ENCODE measurements at places on chromosomes 11 and 22.

DNA sequence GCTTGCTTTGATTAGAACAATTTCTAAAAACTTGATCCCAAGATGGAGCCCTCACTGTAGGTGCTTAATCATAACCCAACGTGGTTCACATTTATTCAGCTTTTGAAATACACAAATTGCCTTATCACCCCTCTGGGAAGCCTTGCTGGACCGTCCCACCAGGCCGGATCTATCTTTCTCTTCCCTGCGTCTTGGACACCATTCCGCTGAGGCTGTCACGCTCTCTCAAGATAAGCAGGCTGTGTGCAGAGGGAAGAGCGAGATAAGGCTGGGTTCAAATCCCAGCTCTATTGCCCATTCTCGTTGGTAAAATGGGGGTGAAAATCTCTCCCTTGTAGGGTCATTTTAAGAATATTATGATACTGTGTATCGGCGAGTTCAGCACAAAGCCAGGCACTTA is 20.5 kb upstream of the TP53I11 start:
- no peak for DNase-seq

DNA sequence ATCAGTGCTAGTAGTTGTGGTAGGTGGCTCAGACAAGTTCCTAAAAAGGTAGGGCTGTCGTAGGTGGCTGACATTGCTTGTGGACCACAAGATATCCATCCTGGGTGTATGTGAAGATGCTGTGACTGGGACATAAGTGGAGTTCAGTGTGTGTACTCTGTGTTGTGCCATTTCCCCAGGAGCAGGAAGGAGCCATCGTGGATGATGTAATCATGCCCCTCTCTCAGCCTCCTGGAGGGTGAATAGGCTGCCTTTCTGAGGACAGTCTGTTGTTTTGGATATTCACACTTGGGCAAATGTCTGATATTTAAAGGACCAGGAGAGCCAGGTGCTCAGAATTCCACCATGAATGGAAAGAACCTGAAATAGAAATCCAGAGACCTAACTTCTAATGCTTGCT is 2.7 kb downstream of the HEPHL1 start:
- no peak for DNase-seq

- DNase-seq = no peak
Measured at GRCh38 chr11:74776546-74776945, 27.9 kb downstream of the RNF169 start.

DNA sequence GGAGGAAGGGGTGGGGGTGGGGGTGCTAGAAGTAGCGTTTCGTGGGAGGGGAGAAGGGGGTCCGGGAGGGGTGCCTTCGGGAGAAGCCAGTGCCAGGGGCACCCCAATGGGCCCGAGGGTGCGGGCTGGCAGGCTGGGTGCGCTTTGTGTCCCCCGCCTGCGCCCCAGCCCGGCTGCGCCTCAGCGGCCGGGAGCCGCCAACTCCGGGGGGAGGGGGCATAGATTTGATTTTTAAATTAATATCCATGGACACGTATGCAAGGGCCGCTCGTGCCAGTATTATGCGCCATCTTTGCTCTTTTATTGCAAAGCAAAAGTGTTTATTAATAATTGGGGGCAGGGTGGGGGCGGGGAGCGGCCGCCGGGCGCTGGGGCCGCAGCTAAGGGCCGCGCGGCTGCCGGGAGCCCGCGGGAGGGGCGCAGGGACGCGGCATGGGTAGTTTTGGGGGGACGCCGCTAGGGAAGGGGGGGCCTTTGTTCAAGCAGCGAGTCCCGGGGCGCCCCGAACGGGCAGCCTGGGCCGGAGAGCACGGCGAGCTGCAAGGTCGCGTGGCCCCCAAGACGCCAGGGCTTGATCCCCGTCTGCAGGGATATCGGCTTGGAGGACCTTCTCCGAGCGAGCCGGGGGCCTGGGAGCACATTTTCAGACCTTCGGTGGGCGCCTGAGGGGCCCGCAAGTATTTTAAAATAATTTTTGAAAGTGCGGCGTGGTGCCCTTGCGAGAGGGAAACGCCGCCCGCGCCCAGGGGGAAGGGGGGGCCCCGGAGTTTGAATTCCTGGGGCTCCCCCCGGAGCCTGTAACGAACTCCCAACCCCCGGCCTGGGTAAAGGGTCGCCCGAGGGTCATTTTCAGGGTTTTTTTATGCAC is 959 bp downstream of the CCND1 start:
- DNase-seq = no peak

DNA sequence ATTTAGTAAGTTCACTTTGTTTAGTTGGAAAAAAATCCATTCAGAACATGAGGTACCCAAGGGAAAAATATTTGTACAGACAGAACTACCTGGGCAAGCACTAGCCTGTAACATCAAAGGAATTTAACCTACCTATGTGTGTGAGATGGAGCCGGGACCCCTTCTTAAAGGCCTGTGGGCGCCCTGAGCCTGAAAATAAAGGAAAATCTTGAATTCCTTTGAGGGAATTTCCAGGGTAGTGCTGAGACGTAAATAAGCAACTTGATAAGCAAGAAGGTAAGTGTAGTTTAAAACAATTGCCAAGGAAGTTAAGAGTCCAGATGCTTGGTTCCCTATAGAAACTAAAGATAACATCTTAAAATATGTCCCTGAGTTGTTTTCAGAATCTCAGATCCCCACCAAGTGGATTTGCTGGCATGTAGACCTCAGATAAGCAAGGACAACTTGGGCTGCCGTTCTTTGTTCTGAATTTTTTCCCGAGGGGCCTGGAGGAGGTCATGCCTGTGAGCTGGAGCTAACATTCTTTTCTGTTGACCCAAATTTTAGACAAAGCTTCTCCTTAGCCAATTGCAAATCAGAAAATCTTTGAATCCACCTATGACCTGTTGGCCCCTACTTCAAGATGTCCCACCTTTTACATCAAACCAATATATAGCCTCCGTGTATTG is 31.0 kb downstream of the MED17 start:
- no peak for DNase-seq

DNA sequence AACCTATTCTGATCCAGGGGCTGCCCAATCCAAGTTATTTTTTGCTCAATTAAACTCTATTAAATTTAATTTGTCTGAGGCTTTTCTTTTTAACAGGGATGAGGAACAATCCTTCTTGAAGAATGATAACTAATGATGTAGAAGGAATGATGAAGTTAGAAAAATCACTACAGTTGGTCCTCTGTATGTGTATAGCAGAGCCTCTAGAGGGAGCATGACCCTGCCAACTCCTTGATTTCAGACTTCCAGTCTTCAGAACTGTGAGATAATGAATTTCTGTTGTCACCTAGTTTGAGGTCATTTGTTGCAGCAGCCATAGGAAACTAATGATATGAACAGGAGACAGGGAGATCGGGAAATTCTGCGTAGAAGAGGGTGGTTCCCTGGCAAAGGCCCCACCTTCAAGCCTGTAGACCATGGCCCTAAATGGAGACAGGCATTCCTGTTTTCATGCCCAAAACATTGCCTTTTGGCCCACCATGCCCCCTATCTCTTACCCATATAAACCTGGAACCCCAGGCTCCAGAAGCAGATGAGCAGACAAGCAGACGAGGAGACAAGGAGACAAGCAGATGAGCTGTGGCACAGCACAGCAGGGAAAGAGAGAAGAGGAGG is 7.7 kb upstream of the QSER1 start:
- DNase-seq = no peak

GRCh38 chr22:42078469-42079318 is 806 bp upstream of the SMDT1 start:
- DNase-seq = no peak

GRCh38 chr11:2963761-2964160 is 28.4 kb downstream of the NAP1L4 start:
- no peak for DNase-seq

GRCh38 chr11:121553389-121553788 is 100.6 kb upstream of the SORL1-AS1 start:
- no peak for DNase-seq

DNA sequence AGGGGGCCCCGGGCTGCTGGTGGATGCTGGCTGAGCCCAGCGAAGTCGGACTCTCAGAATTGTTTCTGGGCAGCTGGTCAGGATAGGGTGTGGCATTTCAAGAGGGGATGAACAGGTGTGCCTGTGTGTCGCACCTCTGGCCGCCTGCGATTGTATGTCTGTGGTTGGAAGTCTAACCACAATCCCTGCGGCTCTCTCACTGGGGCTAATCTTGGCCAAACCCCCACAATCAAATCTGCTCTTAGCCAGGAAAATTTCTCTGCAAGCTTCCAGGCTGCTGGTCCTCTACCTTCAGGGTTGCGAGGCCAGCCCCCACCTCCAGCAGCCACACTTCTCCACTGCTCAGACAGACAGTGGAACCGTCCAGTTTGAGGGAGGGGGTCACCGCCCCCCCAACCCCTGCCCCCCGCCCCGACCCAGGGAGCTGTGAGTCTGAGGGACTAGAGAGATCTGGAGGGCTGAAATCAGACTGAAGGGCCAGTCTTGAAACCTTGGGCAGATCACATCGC is 953 bp downstream of the ATG16L2 start:
- DNase-seq = no peak

DNA sequence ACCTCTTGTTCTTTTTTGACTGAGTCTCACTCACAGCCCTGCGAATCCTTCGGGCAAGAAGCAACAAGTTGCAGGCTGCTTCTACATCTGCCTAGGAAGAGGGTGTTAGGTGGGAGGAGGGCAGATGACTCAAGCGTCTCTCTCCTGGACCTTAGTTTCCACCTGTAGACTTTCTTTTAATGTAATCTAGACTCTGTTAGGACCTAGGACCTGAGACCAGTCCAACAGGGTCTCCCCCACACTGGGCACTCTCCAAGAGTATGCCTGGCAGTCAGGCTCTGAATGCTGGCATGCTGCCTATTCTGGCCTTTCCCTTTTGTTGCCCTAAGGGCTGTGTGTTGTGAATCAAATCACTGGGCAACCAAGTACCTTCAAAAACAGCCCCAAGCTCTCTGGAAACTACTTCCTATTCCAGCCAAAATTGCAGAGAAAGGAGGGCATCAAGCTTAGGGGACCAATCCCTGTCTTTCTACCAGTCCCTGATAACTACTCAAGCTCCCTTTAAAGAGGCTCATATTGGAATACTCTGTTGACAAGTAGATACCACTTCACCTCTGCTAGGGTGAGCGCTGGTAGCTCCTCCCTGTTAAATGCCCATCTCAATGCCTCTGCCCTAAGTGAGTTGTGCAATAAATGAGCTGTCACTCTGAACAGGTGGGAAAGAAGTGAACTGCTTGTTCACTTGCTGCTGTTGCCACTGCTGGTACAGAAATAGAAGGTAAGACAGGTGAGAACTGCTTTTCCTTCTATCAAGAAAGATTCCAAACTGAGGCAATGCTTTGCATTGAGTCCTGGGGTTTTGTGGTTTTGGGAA is at the start of gene BBOX1:
TSS of gene BBOX1 (plus strand) at position 514 of the 814 bp plus-strand sequence. CDS start 14,616 bp downstream, outside the sequence.
- DNase-seq = no peak

DNA sequence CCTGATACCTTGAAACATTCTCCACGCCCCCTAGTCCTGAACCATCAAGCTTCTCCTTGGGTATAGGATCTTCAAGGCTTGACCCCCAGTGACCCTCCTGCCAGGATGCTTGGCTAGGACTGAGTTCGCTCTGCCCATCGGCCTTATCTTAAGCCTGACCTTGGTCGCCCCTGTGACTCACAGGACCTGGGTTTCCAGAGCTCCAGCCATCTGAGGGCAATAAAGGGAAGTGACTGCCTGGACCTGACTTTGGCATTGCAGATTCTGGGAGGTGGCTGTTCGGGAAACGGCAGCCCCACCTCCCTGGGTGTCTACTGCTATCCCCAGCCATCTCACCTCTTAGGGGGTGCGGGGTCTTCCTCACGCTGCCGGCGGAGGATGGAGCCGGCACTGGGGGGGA is 15.4 kb downstream of the CARD10 start:
- no peak for DNase-seq

DNA sequence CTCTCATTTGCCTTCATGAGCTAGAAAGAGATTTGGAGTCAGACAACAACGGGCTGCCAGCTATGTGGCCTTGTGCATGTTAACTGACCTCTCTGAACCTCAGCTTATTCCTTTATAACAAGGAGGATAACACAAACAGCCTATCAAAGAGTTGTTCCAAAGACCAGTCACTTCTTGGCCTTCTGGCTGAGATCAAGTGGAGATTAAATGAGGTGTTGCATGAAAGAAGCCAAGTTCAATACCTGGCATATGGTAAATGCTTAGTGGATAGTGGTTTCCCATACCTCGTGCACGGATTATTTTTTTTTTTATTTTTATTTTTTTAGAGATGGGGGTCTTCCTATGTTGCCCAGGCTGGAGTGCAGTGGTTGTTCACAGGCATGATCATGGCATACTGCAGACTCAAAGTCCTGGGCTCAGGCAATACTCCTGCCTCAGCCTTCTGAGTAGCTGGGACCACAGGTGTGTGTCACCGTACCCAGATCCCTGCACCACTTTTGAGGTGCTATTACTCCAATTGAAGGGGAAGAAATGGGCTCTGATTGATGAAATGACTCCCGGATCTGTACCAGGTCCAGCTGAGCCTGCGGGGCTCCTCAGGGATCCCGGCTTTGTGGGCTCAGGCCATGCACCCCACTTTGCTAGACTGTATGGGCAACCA is 4.9 kb downstream of the LGALS1 start:
- DNase-seq = no peak

- no peak for DNase-seq
Measured at GRCh38 chr22:19753090-19753842, 7.3 kb upstream of the TBX1 start.

DNA sequence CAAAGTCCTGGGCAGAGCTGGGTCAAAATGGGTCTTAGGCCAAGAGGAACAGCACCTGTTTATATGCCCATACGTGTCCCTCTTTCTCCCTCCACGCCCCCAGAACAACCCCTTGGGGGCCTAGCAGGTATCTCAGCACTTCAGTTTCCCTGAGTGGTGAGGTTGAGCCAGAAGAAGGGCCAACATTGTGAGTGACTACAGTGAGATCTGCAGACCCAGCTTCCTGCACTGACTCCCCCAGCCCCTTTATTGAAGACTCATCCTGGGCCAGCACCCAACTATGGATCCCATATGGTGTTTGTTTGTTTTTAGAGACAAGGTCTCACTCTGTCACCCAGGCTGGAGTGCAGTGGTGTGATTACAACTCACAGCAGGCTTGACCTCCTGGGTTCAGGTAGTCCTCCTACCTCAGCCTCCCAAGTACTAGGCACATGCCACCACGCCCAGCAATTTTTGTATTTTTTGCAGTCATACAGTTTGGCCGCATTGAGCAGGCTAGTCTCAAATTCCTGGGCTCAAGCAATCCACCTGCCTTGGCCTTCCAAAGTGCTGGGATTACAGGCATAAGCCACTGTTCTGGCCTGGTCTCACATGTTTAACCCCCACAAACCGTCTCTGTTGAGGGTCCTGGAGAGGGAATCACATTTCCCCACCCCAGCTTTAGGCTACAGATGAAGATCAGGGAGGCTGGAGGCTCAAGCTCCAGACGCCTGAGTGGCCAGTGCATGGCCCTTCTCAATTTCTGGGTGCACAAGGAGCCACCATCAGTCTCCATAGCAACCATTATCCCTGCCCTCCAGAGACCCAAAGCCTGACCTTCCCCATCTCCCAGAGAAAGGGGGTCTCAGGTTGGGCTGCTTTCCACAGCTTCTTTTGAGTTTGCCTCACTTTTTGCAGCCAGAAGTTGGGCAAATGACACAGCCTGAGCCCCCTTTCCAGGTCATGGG is 1.7 kb upstream of the LARGE2 start:
- no peak for DNase-seq

Data from NCI-H1092 (cell line).